NCI-H1105 treated with DMSO at 0.1 percent for 48 hours (cell line): ENCODE measurements at places on chromosomes 3 and 15.

DNA sequence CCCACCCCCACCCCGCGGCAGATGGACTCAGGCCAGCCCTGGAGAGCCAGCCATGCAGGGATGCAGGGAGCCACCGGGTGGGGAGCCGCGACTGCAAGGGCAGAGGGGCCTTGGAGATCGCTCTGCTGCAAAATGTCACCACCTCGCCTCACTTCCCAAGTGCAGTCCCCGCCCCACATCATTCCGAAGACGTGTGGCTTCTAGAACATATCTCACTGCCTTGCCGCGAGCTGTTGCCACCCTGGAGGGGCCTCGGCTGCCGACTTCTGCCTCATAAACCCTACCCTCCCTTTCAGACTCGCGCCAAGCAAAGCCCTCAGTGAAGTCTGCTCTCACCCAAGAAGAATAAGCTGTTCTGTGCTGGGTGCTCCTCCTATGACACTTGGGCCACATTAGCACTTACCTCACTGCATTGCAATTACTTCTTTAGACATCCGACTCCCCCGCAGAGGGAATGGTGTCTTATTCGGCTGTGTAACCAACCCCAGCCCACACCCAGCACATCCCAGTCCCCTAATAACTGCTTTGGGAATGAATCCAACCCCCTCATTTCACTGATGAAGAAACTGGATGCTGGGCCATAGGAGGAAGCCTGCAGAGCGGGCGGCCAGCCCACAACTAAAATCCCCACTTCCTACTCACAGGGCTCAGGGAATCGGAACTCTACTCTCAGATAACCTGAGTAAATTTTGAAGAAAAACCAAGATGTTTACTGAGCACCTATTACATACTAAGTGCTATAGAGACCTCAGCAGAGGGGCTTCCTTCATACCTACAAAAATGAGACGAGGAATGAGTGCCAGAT is 8.6 kb downstream of the TLE3 start:
- peak; percentile 75 for DNase-seq

GRCh38 chr3:119184796-119185570 is 11.6 kb downstream of the UPK1B start:
- DNase-seq, result no peak

GRCh38 chr3:30370681-30371271 is 235.6 kb upstream of the TGFBR2 start:
- no peak for DNase-seq

- no peak for DNase-seq
Measured at GRCh38 chr15:67076147-67076843, 10.9 kb downstream of the SMAD3 start.

GRCh38 chr3:118740722-118741290 is 293.8 kb downstream of the IGSF11 start:
- no peak for DNase-seq
